Activated T-cell treated with anti-CD3 and anti-CD28 coated beads, Interleukin-2, amount 50 U/mL, for 48 hours (primary cell): ENCODE measurements at places on chromosomes 13 and 19.
A peak's percentile ranks its signal among the peaks of the same experiment; 100 is the strongest.

- peak; percentile 32 for DNase-seq
These were observed 964 bp downstream of the SPINT2 start for GRCh38 chr19:38265213-38265861.

DNA sequence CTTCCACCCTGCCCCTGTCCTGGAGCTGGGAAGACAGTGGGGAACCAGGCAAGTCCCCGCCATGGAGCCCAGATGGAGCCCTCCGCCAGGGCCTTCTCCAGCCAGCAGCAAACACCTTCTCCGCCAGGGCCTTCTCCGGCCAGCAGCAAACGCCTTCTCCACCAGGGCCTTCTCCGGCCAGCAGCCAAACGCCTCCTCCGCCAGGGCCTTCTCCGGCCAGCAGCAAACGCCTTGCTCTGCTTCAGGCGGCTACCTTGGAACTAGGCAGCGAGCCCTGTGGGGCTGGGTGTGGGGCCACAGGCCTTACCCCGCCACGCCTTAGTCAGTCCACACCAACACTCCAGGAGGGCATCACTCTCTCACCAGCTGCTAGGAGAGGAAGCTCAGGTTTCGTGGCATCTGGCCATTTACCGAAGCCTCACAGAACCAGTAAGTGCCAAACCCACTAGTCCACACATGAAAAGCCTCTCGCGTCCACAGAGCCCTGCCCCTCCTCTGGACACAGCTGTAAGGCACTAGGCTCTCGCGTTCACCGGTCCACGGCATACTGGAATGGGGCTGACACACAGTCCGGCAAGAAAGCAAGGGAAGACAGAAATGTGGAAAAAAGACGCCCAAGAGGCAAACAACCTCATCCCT is 41.0 kb downstream of the MLLT1 start:
- no peak for DNase-seq

- no peak for DNase-seq
These were observed 7.0 kb upstream of the ZC3H4 start for GRCh38 chr19:47120470-47121067.

GRCh38 chr13:96781141-96781540 is 213.1 kb downstream of the OXGR1 start:
- no peak for DNase-seq

DNA sequence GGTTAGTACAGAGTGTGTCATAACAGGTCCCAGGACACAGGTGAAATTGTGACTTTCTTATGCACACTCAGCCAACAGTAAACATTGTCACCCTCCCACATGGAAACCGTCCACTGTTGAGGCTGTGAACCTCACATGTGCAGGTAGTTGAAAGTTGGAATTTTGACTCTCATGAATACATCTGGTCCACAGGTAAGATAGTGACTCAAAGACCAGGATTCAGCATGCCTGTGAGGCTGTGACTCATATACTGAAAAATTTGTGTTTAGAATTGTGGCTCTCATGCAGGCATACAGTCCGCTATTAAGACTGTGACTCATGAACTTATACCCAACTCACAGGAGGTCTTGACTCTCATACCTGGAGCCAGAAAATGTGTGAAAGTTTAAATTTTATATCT is 67.8 kb downstream of the ZNF728 start:
- no peak for DNase-seq

- no peak for DNase-seq
These were observed 21.7 kb downstream of the TNFSF14 start for GRCh38 chr19:6648141-6648715.

GRCh38 chr13:113118261-113119021 is 4.2 kb upstream of the F10 start:
- no peak for DNase-seq

- no peak for DNase-seq
These were observed 60.0 kb downstream of the ANKRD10 start for GRCh38 chr13:110854866-110855265.

GRCh38 chr19:10686661-10687517 is 14.3 kb upstream of the QTRT1 start:
- DNase-seq, result no peak

DNA sequence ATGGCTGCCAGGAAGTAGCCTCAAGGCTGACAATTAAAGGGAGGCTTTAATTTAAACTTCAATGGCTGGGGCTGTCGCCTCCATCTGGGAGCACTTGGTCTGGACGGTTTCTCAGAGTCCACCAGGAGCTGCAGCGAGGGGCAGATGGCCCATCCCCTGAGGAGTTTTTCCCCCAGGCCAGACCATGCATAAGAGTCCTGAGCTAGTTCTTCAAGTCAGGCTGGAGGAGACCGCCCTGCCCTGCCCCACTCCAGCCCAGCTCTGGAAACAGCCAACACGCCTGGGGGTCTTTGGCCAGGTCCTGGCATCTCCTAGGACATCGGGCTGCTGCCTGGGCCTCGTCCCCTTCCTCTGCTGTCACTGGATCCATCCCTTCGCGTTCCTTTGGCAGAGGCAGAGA is 5.3 kb upstream of the ACTN4 start:
- DNase-seq, result no peak

- no peak for DNase-seq
These were observed 1917.4 kb downstream of the OLFM4 start for GRCh38 chr13:54945973-54946372.

DNA sequence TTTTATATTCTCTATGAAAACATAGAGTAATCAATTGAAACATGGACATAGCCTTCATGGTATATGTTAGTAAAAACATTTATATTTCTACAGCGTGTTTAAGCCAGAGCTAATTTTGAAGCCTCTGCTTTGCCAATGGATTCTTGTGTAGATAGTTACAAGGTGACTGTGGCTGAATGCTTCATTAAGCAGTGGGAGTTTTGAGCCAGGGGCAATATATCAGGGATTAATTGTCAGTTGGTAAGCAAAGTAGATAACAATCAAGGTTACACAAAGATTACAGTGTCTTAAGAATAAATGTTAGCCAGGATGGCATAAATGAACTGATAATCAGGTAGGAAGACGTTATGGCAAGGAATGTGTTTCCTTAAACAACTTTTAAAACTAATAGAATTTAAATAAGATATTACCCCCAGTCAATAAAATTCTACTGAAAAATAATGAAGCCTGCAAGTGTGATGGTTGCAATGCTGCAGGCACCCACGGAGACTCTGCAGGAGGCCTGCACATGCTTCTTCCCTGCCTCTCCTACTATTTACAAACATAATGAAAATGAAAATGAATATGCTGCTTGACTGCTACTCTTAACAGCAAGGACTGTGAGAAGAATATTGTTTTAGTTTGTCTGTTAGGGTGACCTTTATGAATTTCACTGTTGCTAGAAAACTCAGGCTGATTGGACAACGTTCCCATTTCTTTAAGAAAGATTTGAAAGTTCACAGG is 588.5 kb downstream of the GPC5 start:
- DNase-seq, result no peak

DNA sequence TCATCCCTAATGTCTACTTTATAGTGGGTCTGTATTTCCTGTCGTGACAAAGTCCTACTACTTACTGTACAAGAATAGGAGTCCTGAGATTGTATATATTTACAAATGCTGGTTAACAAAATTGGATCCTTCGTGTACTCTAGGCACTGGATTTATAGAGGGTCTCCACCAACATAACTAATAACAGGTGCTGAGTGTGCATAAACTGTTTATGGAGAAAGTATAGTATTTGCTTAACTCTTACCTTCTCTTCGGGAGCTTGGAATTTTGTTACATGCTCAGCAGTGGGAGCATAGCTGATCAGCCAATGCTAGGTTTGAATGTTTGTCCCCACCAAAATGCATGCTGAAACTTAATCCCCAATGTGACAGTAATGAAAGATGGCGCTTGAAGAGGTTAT is 12.1 kb downstream of the ZNF442 start:
- DNase-seq, result no peak

DNA sequence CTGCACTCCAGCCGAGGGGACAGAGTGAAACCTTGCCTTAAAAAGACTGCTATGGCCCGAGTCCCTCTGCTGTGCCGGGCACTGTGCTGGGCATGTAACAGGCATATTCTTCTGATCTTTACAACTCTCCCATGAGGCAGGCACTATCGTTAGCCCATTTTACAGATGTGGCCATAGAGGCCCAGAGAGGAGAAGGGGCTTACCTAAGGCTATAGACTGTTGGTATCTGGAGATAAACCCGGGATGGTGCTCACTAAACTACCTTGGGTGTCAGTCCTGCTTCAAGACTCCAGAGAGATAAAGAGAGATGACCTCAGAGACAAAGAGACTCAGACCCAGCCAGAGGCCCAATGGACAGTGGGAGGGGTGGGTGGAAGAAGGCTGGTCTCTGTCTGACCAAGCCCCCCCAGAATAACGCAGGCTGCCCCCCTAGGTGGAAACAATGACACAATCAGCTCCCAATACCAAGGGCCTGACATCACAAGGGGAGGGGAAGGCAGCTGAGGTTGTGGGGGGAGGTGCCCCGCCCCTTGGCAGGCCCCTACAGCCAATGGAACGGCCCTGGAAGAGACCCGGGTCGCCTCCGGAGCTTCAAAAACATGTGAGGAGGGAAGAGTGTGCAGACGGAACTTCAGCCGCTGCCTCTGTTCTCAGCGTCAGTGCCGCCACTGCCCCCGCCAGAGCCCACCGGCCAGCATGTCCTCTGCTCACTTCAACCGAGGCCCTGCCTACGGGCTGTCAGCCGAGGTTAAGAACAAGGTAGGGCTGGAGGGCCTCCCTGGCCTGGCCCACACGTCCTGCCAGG is at the start of gene CNN1:
TSS of gene CNN1 (plus strand) at position 620 of the 805 bp plus-strand sequence. CDS start at position 697, 77 bp downstream.
- no peak for DNase-seq

DNA sequence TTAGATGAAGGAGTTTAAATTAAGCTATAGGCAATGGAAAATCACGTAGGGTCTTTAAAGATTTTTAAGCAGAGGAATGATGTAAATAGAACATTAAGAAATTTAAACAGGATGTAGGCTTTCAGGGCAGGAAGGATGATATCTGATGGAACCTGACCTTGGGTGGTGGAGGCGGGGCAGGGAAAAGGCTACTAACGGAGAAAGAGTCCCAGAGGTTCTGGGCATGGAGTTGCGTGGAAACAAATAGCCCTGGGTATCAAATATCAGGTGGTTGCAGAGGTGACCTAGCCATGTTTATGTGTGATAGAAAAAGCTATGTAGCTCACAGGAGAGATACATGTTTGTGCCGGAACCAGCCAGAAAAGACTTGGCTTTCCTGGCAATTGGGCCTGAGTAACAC is 7.8 kb upstream of the CDK8 start:
- no peak for DNase-seq

DNA sequence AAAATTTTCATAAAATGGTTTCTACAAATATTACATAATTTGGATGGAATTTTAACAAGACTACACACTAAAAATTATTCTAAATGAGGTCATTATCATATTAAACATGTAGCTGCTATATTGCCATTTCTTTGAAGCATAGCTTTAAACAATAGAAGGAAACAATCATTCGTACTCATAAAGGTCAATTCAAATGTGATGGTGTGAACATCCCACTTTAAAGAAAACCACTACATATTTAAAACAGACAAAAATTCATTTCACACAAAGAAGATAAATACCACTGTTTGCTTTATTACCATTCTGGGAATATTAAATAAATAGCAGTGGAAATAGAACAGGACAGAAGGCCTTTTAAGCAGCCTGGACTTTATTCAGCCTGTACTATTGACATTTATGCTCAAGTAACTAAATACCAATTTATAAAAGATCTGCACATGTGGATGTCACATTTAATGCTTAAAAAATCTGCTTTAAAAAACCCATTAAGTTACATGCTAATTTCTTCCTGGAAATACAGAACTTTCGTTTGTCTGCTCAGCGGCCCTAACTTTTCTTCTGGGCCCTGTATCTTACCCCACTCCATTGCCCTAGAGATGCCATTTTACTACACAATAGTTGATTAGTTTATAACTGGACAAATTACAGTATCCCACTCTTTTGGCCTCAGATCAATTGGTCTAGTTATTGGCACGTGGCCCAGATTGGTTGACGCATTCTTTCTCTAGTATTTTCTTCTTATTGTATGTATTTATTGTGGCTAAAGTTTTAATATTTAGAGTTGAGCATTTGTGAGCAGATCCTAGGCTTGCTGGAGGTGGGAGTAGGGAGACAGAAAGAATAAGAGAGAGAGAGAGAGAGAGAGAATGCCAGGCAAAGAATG is 215.1 kb upstream of the SPRY2 start:
- no peak for DNase-seq

DNA sequence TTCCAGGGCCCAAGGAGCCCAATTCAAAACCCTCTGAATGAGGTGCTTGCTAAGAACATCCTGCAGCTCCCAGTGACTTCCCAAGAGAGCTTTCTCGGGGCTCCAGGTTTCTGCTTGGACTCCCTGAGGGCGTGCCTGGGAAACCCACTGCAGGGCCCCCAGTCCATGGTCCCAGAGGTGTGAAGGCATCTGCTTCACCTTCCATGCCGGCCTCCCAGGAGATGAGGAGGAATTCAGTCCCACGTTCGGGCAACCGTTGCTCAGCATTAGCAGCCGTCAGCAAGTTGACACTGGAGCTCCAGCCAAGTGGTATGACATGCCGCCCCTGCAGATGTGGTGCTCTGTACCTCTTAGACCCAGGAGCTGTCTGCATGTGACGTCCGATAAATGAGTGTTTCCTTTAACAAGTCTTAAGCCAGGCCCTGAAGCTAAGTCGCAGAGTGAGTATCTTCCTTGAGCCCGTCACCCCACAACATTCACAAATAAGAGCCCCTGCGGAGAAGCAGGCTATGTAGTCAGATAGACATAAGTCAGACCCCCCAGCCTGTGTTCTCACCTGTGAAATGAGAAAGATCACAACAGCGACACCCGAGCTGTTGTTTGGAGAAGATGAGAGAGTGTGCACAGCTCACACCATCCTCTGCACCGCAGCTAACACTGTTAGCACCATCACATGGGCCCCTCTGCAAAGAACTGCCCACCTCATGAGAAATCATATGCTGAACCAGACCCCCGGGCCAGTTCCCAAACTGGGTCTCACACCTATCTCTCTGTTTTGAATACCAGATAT is 150.3 kb downstream of the KATNAL1 start:
- DNase-seq, result no peak

DNA sequence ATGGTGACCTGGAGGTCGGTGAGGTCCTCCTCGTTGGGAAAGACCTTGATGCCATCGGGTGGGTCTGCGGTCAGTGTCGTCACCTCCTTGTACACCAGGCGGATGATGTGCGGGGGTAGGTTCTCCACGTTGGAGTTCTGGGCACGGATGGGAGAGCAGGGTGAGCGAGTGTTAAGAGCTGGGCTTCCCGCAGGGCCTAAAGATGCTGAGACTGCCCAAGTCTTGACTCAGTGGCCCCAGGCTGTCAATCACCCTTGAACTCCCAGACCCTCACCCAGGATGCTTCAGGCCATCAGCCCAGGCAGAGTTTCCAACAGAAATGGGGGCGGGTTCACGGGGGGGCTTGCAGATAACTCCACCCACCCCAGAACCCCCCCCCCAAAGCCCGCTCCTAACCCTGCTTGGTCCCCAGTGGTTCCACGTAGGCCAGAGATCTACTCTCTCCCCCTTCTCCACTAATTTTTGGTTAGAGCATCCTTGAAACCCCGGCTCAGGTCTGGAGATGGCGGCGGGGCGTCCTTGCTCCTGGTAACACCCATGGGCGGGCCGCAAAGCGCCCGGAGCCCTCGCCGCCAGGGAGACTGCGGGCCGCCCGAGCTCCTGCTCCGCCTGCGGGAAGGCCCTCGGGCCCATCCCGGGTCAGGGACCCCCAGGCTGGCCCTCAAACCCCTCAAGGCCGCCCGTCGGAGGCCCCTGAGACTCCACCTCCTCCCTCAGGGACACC is 600 bp downstream of the UBE2S start:
- DNase-seq, result no peak
